ENCODE measurements at places on chromosomes 7 and 10. TPM values are rescaled to one million over a fixed set of nuclear protein-coding genes. Genes with fewer than 3 reads are reported as not detected.

LRRC27 gene
- polyA plus RNA-seq, result 2.4 TPM

GLI3 gene
- not detected for polyA plus RNA-seq

ZNF680 gene
- 7.1 TPM for polyA plus RNA-seq

PMPCB gene
- polyA plus RNA-seq, result 75.5 TPM
